Stimulated activated CD8-positive, alpha-beta memory T cell treated with anti-CD3 and anti-CD28 coated beads, Interleukin-4, amount 100 ng/mL, for 1 hour (primary cell): ENCODE measurements at places on chromosomes 2 and 18.

DNA sequence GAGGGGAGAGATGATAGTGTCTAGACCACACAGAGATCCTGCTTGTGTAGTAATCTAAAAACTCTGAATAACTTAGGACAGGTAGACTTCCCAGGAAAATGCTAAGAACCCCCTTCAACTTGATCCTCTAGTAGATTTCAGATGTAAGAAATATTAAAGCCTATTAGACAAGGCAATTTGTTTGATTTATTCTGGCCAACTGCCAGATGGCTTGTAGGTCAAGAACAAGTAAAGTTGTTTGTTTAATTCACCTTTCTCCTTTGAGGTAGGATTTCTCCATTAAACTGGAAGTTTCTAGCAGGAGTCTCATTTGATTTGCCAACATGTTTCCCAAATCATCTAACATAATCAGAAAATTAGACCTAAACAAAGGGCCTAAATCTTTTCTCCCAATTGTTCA, 48.6 kb downstream of the SH3RF3 start:
- DNase-seq: no peak

GRCh38 chr2:121255358-121255757, 29.6 kb downstream of the TFCP2L1 start:
- DNase-seq: no peak

GRCh38 chr18:35807811-35808335, 164.6 kb upstream of the RMP24 start:
- DNase-seq: no peak

DNA sequence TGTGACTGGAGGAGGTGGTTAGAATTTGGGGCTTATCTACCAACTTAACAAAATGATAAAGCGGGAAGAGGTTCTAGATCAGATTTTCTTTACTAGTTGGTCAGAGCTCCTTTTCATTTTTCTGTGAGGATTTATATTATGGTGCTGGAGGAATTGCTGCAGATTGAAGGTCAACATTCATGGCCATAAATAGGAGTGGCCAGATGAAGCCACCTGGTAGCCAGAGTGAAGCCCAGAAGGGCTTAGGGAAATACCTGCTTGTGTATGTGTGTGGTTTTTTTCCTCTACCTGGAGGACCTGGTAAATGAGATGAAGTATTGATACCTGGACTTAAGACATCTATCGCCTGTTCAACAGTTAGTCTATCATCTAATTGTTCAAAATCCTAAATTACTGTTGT, 122.9 kb upstream of the MSTN start:
- DNase-seq: no peak

DNA sequence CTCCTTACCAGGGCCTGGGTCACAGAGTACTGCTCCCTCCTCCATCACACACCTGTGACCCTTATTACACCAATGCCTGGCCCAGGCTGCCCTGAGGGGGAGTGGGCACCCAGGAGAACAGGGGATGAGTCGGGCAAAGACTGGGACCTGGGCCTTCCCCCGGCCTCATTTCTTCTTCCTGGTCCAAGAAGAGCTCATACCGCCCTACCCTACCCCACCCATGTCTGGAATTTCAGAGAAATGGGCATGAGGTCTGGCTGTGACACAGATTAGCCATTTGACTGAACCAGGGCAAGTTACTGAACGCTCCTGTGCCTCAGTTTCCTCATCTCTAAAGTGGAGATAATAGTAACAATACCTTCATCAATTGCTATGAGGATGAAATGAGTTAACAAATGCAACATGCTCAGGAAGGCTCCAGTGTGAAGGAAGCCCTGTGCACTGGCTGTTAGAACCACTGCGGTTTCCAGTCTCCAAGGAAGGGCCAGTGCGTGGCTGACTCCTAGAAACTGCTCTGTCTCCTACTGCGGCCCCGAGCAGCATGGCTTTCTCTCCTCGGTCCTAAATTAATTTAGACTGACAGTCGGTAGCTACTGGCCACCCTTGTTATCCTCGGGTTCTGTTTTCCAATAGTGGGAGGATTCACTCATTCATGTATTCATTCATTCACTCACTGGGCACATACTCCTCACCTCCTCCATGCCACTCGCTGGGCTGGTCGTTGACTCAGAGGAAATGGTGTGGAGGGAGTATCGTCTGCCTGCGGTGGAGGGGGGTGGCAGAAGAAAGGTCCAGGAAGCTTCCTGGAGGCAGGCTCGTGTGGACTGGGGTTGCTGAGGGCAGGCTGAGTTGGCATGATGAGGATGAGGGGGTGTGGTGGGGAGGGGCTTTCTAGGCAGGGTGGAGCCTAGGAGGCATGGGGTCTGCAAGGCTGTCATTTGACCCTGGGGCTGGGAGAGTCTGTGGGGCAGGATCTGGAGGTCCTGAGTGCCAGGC, 175.6 kb downstream of the GLI2 start:
- DNase-seq: no peak

DNA sequence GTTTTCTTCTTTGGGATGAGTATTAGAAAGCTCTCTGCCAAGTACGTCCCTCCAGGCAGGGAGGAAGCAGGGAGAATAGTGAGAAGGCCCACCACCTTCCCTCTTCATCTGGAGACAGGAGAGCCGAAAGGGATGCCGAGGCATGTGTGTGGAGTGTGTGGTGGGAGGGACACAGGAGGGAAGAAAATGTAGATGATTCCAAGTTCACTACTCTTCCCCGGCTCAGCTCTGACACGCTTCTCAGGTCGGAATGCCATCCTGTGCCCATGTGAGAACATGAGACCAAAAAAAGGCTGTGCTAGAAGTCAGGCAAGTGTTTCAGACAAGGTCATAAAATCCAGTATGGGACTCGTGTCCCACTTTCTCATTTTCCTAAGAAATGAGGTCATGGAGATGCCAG, 47.4 kb downstream of the GYPC start:
- no peak for DNase-seq

GRCh38 chr2:181814057-181814491, 77.5 kb upstream of the ITPRID2 start:
- no peak for DNase-seq

GRCh38 chr2:156625360-156626170, 189.4 kb downstream of the GPD2 start:
- no peak for DNase-seq

DNA sequence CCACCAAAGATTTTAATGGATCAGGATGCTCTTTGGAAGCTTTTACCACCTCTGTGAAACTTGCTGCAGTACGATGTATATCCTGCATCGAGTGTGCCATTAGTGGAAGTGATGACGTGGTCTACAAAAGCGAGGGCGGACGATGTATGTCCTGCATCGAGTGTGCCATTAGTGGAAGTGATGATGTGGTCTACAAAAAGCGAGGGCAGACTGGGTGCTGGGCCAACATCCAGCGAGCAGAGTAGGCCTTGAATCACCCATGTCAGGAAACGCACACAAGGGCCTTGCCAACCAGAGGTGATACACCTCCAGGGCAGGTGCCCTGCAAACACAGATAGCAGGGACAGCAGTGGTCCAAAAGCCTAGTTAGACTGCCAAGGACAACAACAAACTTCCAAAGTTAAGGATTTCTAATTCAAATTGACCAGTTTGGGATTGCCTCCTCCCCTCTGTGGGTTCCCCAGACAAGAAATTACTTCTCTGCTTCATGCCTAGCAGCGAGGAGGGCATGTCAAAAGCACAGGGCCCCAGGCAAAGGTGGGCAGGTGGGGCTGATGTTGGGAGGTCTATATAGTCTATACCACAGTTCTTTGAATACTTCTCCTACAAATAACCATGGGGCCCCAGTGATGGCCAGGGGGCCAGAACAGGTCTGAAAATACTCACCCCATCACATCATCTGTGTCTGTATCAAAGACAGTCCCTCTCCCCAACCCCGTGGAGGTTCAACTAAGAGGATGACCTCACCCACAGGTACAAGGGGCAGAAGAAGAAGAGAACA, 70.2 kb downstream of the ADD2 start:
- DNase-seq: no peak

GRCh38 chr2:105904938-105905337, 160.2 kb downstream of the NCK2 start:
- DNase-seq: no peak

DNA sequence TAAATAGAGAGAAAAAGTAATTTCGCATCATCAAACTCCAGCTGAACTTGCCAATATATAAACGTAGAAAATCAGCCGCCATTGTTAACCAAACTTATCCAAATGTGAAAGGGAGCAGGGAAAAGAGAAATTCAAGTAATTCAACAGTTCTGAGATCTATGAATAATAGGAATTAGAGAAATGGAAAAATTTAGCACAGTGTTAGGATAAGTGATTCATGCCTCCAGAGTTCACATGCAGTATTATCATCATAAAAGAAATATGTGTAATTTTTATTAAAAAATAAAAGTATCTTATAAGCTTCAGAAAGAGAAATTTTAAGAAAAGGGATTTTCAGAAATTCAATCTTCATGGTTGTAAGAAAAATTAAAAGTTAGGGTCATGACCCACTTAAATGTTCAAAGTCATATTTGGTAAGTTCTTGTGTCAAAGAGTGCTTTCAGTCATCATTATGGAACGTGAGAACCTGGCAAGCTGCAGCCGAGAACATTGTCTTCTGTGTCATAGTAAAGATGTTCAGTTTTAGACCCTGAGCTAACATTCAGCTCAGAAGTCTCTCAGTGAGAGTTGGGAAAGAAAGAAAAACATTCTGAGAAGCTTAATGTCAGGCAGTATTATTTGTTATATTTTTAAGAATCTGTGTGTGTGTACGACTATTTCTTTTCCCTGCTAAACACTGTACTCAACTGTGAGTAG, 414.3 kb upstream of the RGPD4 start:
- no peak for DNase-seq

- no peak for DNase-seq
Measured at GRCh38 chr2:164766216-164766953, 75.2 kb downstream of the COBLL1 start.

DNA sequence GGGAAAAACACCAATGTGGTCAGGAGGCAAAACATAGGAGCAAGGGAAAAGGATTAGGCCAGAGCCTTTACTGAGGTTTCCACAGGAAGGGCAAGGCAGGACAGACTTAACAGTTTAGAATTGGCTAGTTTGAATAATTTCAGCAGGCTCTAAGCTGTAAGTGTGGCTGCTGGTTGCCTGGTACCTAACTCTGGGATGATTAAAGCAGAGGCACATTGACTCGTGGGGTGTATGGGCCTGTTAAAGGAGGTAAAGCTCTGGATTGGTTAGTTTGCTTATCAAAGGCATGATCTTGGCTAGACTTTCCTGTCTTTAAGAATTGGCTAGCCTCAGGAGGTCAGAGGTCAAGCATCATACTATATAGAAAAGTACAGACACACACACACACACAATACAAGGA, 132.6 kb downstream of the SPAG16 start:
- DNase-seq: no peak

- no peak for DNase-seq
Measured at GRCh38 chr2:216220976-216221375, 111.8 kb downstream of the XRCC5 start.

DNA sequence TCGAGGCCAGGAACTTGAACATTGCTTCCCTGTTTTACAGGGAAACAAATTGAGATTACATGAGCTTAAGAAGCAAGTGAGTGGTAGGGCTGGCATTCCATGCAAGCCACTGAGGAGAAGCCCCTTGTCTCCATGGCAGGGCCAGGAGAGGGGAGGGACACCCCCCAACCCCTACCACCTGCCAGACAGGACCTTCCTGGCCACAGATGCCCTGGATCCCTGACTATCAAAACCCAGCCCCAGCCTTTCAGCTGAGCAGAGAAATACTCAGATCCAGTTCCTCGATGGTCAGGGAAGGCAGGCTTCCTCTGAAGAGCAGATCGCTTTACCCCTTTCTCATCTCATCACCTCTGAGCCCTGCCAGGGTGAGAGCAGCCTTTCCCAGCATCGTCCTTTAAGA, 53.8 kb upstream of the ALPP start:
- DNase-seq: no peak

DNA sequence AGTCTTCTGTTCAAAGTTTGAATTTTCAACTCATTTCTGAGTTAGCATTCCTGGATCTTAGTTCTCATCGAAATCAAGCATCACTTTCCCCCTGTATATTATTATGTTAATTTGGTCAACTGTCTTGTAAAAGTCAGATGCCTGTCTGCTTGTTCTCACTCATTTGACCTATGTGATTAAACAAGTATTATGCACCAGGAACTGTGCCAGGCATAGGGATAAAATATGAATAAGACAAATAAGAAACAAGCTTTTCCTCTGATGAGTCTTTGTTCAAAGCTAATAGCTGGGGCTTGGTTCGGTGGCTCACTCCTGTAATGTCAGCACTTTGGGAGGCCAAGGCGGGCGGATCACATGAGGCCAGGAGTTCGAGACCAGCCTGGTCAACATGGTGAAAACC, 19.7 kb upstream of the EMILIN2 start:
- DNase-seq: no peak

DNA sequence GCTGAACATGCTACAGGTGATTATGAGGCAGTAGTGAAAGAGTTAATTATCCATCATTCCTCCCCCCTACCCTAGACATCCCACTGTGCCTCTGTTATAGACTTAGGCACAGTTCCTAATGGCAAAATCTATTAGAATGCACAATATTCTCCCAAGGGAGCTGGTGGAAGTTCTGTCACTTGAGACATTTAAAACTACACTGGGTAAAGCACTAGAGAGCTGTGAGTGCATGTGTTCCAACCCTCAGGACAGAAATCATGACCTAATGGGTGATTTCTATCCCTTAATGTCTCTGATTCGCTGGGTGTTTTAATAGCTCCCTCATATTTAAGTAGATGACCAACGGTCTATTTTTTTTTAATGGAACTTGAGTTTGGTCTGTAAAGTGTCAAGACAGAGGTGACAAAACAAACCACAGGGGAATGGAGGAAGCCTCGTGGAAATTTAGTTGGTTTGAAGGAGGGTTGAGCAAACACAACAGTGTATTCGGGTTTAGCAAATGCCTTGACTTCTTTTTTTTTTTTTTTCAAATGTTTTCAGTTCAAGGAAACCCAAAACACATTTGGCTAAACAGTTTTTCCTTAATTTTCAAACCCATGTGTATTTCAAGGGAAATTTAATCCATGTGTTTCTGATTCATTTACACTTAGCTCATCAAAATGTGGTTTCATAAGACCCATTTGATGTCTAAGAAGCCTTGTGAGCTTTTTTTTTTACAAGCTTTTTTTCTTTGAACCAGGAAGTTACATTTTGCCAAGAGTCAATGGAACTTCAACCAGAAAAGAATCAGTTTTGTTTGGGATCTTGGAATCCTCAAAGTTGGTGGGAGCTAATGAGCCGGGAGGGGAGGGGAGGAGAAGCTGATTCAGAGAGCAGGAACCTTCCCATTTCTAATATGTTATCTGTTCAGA, 665.1 kb upstream of the ZEB2 start:
- no peak for DNase-seq

DNA sequence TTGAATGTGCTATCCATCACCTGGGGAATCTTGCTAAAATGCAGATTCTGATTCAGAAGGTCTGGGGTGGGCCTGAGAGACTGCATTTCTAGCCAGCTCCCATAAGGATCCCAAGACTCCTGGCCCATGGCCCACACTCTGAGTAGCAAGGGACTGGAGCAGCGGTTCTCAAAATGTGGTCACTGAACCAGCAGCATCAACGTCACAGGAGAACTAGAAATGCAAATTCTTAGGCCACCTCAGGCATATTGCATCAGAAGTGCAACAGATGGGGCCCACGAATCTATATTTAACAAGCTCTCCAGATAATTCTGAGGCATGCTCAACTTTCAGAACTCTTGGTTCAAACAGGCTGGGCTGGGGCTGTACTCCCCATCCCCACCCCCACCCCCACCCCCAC, 74.6 kb downstream of the DHRS9 start:
- no peak for DNase-seq

- DNase-seq: no peak
Measured at GRCh38 chr18:8947566-8947965, 154.9 kb upstream of the NDUFV2 start.

- DNase-seq: no peak
Measured at GRCh38 chr2:8684878-8685696, 3.2 kb downstream of the ID2 start.

GRCh38 chr2:53670331-53670730, 97.3 kb upstream of the CHAC2 start:
- DNase-seq: no peak
